ENCODE measurements at places on chromosomes 4 and X. TPM values are rescaled to one million over a fixed set of nuclear protein-coding genes. Genes with fewer than 3 reads are reported as not detected.

FHDC1 gene
- 54.5 TPM for total RNA-seq

ZDHHC15 gene
- total RNA-seq = 3.0 TPM

CORIN gene
- total RNA-seq = 0.34 TPM

MAGIX gene
- total RNA-seq = 1.4 TPM

GPRASP1 gene
- total RNA-seq = 5.6 TPM

GPR119 gene
- total RNA-seq = not detected

PIN4 gene
- 14.0 TPM for total RNA-seq

NXF2B gene
- not detected for total RNA-seq

SYN1 gene
- total RNA-seq = 4.5 TPM

ANOS1 gene
- 18.8 TPM for total RNA-seq

ADGRG2 gene
- total RNA-seq = 0.20 TPM

MAGEB2 gene
- not detected for total RNA-seq

CSAG3 gene
- total RNA-seq = not detected

ENOX2 gene
- 38.3 TPM for total RNA-seq

CXorf65 gene
- total RNA-seq = not detected

AMELX gene
- not detected for total RNA-seq

AFP gene
- total RNA-seq = not detected

CXCL5 gene
- total RNA-seq = 0.28 TPM

GLRA2 gene
- total RNA-seq = 1.3 TPM

NDST3 gene
- 5.7 TPM for total RNA-seq

DNA sequence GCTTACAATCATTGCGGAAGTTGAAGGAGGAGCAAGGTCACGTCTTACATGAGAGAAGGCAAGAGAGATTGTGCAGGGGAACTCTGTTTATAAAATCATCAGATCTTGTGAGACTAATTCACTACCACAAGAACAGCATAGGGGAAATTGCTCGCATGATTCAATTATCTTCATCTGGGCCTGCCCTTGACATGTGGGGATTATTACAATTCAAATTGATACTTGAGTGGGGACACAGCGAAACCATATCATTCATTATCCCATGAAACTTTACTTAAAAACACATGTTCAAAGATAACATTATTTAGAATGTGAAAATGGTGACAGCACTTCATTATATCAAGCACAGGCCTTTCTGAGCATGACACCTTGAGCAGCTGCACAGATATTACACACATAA is 1087.8 kb downstream of the C4orf33 start:
- DNase-seq = no peak

DNA sequence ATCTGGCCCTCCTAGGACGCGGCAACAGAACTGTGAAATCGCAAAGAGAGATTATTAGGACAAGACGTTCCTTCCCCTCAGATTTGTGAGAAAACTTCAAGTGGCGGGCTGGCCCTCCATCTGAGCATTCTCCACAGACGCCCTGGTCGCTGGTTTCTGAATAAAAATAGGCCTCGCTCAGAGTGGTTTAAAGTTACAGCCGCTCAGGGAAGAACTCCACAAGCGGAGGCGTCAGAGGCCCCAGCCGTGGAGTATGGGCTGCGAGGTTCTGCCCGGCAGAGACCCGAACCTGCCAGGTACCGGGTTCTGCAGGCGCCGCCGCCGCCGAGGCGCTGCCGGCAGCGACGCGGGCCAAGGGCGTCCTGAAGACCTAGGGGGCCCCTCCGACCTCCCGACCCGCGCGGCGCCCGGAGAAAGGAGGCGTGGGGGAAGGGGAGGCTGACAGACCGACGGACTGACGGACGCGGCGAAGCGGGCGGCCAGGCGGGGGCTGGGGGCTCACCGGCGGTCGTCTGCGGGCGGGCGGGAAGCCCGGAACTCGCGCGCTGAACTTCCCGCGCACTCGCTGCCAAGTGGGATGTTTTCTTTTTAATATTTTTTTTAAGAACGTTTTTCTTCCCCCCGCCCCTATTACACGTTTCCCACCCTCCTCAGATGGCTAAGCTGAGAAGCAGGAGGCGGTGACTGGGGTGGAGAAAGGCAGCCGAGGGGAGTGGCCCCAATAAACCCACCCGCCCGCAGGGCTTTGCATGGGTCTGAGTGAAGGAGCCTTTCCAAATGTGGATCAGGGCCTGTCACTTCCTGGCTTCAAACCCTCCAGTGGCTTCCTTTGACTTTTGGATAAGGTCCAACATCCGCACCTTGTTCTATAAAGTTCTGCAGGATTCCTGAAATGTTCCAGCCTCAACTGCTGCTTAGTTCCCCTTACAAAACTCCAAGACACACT is at the start of gene PABPC4L:
PABPC4L (minus strand) TSS at position 574 of the 946 bp plus-strand sequence. CDS start 770 bp downstream, outside the sequence.
- peak; percentile 40 for DNase-seq

- DNase-seq = no peak
Observed at GRCh38 chr4:138003248-138003647, 238.9 kb downstream of the SLC7A11 start.

- peak; percentile 6 for DNase-seq
Observed at GRCh38 chrX:155966876-155967275, 30.6 kb upstream of the IL9R start.

GRCh38 chr4:104344342-104344980 is 150.2 kb downstream of the CXXC4 start:
- no peak for DNase-seq

DNA sequence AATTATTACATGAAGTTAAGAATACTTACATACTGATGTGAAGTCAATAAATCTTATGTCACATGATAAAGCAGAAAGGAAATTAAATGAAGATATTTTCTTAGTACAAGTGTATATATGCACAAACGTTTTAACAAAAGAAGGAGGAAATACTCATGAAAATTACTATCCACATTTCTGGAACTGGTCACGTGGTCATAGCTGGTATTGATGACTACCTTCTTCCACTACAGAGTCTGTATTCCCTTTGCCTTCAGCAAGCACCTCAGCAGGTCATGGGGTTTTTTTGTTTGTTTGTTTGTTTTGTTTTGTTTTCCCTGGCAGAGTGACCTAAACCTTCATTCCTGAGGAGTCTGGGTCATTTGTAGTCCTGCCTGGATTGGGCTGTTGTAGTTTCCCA is 174.9 kb upstream of the BANK1 start:
- no peak for DNase-seq

GRCh38 chrX:24696294-24696693 is 2.6 kb downstream of the POLA1 start:
- no peak for DNase-seq

DNA sequence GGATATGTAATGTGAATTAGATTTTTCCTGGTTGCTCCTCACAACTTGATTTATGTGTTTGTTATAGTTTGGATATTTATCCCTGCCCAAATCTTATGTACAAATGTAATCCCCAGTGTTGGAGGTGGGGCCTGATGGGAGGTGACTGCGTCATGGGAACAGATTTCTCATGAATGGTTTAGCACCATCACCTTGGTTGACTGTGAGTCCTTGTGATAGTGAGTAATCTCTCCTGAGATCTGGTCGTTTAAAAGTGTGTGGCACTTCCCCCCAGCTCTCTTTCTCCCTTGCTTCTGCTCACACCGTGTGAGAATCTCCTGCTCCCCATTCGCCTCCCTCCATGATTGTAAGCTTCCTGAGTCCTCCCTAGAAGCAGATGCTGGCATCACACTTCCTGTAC is 2.2 kb downstream of the MID2 start:
- DNase-seq = no peak

DNA sequence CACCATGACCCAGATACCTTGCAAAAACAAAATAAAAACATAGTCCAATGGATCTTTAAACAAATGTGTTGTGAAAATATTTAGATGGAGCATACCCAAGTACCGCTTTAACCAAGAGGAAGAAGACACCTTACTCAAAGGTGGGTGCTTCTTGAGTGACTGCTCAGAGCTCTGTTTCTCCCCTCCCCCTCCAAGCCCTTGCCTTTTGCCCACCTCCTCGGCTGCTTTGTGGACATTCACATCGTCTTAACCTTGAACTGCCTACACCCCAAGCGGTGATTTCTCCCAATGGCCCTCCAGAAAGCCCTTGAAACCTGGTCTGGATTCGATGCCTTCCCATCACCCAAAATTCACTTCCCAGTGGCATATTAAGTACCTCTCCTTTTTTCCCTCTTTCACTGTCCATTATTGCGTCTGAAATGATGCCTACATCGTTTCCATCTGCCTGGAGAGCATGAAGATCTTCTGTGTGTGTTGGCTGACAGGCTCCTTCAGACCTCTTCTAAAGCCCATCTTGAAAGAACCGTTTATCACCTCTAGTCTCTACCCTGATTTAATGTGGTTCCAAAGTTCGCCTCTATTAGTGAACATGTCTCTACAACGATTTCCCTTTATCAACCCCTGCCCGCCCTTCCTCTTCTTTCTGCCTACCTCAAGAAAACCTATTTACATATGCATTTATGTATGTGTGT is 968 bp downstream of the GPRIN3 start:
- no peak for DNase-seq

GRCh38 chr4:157141976-157142375 is 66.0 kb downstream of the GLRB start:
- DNase-seq = no peak

DNA sequence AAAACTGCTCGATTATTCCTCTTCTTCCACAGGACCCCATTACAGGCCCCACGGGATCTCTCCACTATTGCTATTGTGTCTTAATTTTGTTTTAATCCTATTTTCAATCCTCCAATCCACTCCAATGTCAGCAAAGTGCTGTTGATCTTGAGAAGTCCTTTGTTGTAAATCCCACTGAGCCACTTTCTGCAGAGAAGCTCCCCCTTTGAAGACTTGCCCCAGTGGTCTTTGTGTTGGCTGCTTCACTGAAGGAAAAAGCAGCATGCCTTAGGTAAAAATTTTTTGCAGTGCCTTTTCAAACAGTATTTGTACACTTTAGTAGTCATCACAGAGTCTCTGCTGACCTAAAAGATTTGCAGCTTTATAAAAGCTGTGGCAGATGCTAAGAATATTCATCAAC is 252.0 kb upstream of the SLC7A11 start:
- no peak for DNase-seq

GRCh38 chrX:95791876-95792275 is 892.8 kb upstream of the DIAPH2 start:
- DNase-seq = no peak

DNA sequence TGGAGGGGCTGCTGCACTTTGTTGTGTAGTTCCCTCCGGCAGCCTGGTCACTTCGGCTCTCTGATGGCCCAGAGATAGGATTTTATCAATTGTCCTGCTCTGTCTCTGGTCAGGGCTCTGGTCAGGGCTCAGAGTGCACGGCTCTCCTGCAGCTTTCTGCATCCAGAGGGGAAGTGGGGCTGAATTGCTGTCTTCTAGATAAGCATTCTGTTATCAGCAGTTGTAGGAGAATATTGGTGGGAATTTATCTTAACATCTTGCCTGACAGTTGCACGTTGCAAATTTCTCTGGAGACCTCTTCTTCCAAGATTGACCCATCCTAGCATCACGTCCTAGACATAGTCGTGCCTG is 62.8 kb downstream of the FAM193A start:
- no peak for DNase-seq

GRCh38 chr4:130035391-130035790 is 939.4 kb downstream of the C4orf33 start:
- no peak for DNase-seq

DNA sequence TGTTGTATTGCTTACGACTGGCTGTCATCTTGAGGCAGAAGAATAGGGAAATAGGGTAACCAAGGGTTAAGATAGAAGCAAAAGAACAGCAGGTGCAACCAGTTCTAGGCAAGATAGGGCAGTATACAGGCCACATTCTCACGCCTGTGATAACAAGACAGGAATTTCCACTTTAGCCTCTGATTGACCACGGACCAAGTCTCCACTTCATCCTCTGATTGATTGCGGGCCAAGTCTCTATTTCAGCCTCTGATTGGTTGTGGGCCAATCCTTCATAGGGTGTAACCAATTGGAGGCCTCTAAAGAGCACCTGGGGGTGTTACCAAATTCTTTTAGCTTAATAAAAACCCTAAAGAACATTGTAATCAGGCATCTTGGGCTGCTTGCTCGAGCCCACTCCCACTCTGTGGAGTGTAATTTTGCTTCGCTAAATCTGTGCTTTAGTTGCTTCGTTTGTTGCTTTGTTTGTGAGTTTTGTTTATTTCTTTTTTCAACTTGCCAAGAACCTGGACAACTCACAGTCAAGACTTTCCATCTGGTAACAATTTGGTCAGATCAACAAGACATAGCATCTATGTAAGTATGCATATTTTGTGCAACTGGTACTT is 8.7 kb upstream of the TBC1D9 start:
- no peak for DNase-seq

GRCh38 chr4:111027526-111027925 is 404.6 kb upstream of the PITX2 start:
- DNase-seq = no peak

GRCh38 chrX:682892-683291 is 52.3 kb downstream of the SHOX start:
- DNase-seq = no peak

DNA sequence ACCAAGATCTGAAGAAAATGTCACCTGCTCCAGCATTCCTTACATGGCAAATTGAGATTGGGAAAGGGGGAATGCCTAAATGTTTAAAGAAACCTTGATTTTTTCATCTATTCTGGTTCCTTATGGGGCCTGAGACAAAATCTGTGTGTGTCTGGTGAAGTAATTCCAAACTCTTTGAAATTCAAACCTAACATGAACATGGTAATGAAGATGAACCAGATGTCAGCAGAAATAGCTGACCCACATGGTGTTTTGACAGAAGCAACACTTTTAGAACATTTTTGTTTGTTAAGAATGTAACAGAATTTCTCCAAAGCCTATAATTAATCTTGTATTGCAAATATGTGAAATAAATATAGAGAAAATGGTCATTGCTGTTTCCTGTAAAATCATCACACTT is 133.0 kb downstream of the PARM1 start:
- DNase-seq = no peak

GRCh38 chr4:61938250-61938846 is 738.2 kb downstream of the ADGRL3 start:
- no peak for DNase-seq

- no peak for DNase-seq
Observed at GRCh38 chrX:30570505-30570904, 7.1 kb downstream of the TASL start.

DNA sequence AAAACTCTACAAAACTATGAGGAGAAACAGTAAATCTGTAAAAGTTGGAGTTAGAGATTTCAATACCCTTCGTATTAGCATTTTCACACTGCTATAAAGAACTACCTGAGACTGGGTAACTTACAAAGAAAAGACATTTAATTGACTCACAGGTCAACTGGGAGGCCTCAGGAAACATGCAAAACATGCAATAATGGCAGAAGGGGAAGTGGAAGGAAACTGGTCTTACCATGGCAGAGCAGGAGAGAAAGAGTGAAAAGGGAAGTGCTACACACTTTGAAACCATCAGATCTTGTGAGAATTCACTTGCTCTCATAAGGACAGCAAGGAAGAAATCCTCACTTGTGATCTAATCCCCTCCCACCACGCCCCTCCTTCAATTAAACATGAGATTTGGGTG is 949.9 kb downstream of the TECRL start:
- DNase-seq = no peak

GRCh38 chrX:31279359-31279758 is 207.5 kb upstream of the FTHL17 start:
- no peak for DNase-seq

- no peak for DNase-seq
Observed at GRCh38 chr4:41135801-41136200, 78.5 kb downstream of the APBB2 start.

All from neural crest cell (in vitro differentiated cells).